NCI-H146 (cell line): ENCODE measurements at places on chromosomes 3 and 15.
A peak's percentile ranks its signal among the peaks of the same experiment; 100 is the strongest.

GRCh38 chr15:79815468-79815867 is 81.3 kb downstream of the MTHFS start:
- DNase-seq, result no peak

DNA sequence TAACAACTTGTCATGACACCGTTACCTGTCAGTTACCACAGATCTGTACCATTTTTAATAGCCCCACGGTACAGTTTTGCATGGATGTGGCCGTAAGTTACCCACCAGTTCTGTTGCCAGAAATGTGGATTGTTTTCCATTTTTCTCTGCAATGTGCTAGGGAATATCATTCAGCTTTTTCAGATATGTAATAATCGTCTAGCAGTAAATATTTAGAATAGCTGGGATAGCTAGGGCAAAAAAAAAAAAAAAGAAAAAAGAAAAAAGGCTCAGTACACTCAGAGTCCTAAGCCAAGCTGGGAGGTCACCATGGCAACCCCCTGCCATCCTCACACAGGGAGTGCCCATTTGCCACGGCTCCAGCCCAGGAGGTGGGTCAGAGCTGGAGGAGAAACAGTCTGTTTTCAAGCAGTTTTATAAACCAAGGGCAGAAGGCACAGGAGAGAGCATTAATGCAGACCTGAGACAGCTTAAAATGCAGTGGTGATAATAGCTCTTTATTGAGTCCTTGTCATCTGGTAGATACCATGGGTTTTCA is 25.2 kb downstream of the PAQR5 start:
- DNase-seq, result no peak

DNA sequence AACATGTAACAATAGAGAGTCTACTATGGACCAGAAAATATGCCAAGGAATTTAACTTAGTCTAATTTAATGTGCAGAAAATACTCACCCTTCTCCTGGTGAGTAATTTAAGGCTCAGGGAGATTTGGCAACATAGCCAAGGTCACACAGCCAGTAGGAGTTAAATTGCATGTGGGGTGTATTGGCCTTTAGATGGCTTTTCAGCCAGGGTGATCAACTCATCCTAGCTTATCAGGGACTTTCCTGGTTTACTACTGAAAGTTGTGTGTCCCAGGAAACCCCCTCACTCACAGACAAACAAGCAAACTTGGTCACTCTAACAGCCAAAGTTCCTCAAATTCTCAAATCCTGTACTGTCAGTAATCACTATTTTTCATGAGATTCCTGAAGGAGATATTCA is 2.6 kb upstream of the SLC9A9 start:
- no peak for DNase-seq

DNA sequence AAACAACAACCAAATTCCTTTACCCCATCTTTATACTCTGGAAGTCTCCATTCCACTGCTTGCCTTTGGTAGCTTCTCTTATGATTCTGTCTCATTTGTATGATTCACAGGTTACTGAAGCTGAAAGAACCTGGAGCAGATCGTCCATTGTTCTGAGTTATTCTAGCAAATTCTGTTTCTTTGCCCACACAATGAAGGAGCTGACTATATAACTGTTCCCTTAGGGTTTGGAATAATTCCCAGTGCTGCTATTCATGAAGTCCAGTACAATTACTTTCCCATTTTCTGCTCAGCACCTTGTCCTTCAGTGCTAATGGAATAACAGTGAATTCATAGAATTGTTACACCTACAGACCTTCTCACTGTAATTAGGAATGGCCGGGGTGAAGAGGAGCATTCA is 167.8 kb downstream of the CHST2 start:
- DNase-seq, result no peak

DNA sequence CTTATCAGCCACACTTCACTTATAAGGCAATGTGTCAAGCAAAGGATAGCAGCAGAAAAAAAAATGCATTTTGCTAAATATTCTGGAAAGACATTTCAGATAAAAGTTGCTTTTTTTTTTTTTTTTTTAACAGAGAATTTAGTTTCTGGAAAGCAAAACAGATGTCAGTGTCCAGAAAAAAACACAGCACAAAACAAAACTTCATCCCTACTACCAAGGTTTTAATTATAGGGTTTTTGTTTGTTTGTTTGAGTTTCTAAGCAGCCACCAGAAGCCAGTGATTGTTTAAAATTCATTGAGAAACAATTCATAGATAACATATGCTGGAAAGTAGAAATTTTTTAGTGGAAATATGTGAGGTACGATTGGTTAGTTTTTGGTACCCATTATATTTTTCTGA is 1202.7 kb downstream of the OTOL1 start:
- DNase-seq, result no peak

DNA sequence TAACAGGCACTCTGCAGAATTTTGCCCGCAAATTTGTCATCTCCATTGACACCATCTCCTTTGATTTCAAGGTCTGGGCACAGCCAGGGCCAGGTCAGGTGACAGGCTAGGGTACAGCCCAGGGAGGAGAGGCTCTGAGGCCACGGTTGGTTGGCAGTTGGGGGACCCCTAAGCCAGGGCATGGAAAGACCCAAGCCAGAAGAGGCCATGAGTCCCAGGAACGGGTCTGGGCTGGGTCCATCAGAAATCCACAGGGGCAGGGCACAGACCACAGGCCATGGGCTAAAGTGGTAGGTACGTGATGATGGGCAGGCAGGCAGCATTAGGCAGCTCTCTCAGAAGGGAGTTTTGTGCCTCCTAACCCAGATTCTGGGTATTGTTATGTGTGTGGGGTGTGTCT is 45.8 kb downstream of the SEMA3G start:
- no peak for DNase-seq

- DNase-seq, result peak; percentile 61
Measured at GRCh38 chr3:100260081-100260684, 609 bp upstream of the TBC1D23 start.

GRCh38 chr3:71066849-71067261 is 516.7 kb downstream of the FOXP1 start:
- no peak for DNase-seq

DNA sequence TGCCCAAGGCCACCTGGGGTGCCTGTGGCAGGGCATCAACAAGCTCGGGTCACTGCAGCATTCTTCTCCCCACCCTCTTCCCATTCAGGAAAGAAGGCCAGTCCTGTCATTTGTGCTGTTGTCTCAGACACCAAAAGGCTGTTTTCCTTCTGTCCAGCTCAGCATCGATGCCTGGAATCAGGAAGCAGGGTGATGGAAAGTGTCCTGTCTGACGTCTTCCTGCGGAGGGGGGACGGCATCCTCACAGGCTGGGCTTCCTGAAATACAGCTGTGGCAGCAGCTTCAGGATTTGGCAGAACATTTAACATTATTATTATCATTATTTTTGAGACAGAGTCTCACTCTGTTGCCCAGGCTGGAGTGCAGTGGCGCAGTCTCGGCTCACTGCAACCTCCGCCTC is 33.0 kb upstream of the ANKDD1A start:
- no peak for DNase-seq

DNA sequence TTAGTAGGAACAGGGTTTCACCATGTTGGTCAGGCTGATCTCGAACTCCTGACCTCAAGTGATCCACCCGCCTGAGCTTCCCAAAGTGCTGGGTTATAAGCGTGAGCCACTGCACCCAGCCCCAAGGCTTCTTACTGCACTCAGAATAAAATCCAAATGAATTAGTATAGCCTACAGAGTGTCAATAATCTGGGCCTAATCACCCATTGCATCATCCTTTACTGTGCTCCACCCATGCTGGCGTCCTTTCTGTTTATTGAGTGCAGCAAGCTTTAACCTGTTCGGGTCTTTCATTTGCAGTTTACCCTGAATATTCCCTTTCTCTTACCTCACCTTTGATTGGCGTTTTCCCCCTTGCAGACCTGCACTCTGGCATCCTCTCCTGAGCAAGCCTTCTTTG is 77.7 kb downstream of the CEP63 start:
- DNase-seq, result no peak

DNA sequence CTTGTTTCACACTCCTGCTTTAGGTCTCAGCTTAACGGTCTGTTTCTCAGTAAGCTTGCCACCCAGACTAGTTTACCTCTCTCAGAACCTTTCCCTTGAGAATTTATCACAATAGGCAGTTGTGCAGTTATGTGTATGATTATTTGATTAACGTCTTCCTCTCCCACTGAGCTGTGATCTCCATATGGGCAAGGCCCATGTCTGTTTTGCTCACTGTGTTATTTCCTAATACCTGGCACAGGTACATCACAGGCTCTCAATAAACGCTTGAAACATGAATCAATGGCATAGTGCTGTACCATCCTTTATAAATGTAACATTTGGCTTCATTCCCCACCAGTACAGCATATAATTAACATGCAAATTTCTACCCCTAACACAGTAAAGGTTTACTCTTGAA is 29.1 kb upstream of the RARRES1 start:
- no peak for DNase-seq

DNA sequence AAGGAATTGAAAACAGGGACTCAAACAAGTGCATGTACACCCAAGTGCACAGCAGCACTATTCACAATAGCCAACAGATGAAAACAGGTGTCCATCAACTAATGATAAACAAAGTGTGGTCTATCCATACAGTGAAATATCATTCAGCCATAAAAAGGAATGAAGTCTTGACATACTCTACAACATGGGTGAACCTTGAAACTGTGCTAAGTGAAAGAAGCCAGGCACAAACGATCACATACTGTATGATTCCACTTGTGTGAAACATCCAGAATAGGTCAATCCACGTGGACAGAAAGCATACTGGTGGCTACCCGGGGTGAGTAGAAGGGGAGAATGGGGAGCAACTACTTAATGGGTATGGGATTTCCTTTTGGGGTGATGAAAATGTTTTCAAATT is 29.6 kb upstream of the PLXND1 start:
- DNase-seq, result no peak

DNA sequence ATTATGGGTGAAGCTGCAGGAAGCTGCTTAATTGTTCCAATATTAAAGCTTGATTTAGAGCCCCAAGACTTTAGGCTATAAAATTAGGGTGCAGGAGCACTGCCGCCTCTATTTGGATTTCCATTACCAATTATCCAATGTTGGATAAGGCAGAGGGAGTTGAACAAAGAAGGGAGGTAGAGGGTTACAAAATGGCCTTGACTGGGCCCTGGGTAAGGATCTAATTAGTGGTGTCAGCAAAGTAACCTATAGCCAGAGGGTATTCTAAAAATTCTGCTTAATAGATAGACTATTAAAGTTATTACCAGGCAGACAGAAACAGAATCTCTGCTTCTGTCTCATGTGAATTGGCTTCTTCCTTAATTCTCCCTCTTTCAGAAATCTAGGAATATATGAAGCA is 50.3 kb upstream of the DPPA4 start:
- DNase-seq, result no peak

- DNase-seq, result no peak
Measured at GRCh38 chr3:24020036-24020691, 75.1 kb downstream of the NR1D2 start.

DNA sequence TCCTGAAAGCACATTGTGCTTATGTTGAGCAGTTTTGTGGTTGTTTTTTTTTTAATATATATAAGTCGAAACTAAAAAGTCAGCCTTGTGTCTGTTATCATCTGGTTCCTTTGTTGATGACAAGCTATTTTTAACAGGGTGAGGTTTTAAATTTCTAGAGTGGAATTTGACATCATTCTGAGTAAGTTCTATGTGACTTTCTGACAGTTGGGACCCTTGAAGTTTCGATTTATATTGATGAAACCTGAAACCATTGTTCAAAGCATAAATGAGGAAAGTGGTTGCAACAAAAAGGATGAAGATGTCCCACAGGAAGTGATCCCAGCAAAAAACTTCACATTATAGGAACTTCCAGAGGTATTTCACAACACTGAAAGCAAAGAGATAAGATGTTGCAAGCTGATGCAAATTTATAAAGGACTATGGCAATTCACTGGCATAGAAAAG is 94.0 kb downstream of the CYP19A1 start:
- no peak for DNase-seq

DNA sequence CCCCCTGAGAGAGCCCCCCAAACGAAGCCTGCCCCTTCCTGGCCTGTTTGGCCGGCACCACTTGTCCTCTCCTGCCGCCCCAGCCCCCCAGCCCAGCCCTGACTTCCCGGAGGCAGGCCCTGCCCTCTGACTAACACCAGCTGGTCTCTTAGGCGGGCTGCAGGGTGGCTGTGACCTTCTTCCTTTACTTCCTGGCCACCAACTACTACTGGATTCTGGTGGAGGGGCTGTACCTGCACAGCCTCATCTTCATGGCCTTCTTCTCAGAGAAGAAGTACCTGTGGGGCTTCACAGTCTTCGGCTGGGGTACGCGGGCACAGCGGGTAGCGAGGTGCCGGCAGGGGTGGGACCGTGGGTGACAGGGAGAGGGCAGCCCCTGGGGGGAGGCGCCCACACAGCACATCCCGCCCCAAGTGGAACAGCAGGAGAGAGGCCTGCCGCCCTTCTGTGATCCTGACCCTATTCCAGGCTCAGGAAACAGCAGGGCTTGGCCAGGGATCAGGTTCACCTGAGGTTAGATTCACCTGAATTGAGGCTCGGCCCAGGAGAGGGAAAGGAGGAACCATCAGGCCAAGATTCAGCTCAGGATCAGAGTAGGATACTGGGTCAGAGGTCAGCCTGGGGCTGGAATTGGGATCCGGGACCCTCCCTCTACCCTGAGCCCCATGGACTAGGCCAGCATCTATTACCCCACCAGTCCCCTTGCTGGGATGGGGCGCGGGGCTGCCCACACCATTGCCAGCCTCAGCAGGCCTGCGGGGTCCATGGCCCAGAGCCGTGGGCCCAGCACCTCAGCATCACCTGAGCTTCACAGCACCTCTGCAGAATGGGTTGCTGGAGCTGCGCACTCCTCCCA is 21.9 kb downstream of the PTH1R start:
- DNase-seq, result no peak

DNA sequence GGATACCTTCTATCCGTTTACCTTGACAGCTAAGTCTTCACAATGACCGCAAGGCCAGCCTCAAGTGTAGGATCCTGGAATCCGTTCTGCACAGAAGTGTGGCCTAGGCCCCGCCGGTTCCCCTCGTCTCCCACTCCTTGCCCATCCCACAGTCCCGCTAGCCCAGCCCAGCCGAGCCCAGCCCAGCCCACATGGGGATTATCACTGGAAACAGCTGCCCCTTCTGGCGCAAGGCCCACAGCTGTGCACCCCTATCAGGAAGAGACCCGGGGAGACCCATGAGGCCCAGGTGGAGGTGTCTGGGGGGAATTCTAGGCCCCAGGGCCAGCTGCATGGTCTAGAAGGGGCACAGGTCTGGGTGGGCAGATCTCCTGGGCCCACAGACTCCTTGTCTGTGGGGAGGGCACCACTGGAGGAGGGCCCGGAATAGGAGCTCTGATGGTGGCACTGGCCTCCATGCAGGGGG is 27.9 kb upstream of the KLF13 start:
- DNase-seq, result no peak

GRCh38 chr3:175187586-175187985 is 328.5 kb downstream of the NAALADL2 start:
- DNase-seq, result no peak

GRCh38 chr15:88702983-88703382 is 64.2 kb downstream of the ISG20 start:
- DNase-seq, result no peak

- no peak for DNase-seq
Measured at GRCh38 chr3:141477224-141477623, 9.6 kb upstream of the RASA2 start.

GRCh38 chr3:175163686-175164085 is 304.6 kb downstream of the NAALADL2 start:
- peak; percentile 97 for DNase-seq

- peak; percentile 3 for DNase-seq
Measured at GRCh38 chr3:458653-459310, 262.2 kb downstream of the CHL1 start.

- DNase-seq, result no peak
Measured at GRCh38 chr3:124256599-124256998, 264.7 kb upstream of the ROPN1 start.

- no peak for DNase-seq
Measured at GRCh38 chr3:74562558-74563269, 51.7 kb downstream of the CNTN3 start.
